ENCODE measurements at places on chromosomes 13 and 19.

- DNase-seq = no peak
These were observed 203.1 kb downstream of the TM9SF2 start for GRCh38 chr13:99704390-99704789.

- no peak for DNase-seq
These were observed 47.0 kb downstream of the ESD start for GRCh38 chr13:46749951-46750350.

DNA sequence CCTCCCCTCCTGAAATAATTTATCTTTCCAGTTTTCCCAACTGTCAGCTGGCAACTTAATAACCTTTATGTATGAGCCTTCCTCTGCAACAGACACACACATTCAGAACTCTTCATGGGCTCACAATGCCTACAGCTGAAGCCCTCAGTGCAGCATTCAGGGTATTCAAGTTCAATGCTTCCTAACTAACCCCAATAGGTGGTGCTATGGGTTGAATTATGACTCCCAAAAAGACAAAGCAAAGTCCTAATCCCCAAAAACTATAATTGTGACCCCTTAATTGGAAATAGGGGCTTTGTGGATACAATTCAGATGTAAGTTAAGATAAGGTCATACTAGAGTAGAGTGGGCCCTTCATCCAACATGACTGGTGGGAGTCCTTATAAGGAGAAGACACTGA, 202.2 kb downstream of the SUCLA2 start:
- no peak for DNase-seq

- DNase-seq = no peak
These were observed 3.7 kb downstream of the SNRPA start for GRCh38 chr19:40754611-40755247.

DNA sequence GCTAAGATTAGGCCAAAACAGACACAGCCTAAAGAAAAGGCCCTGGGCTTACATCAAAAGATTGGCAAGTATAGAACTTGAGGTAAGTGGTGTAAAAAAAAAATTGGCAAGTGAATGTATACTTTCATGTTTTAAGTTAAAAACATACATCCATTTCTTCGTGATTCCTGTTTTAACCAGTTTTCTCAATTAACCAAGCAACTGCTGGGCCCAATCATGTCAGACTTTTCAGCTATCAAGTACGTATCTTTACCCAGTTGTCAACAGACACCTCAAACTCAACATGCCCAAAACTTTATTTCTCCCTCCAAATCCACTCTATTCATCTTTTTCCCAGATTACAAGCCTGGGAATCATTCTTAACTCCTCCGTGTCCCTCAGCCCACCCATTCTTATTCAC, 1.0 kb downstream of the PCID2 start:
- DNase-seq = no peak

DNA sequence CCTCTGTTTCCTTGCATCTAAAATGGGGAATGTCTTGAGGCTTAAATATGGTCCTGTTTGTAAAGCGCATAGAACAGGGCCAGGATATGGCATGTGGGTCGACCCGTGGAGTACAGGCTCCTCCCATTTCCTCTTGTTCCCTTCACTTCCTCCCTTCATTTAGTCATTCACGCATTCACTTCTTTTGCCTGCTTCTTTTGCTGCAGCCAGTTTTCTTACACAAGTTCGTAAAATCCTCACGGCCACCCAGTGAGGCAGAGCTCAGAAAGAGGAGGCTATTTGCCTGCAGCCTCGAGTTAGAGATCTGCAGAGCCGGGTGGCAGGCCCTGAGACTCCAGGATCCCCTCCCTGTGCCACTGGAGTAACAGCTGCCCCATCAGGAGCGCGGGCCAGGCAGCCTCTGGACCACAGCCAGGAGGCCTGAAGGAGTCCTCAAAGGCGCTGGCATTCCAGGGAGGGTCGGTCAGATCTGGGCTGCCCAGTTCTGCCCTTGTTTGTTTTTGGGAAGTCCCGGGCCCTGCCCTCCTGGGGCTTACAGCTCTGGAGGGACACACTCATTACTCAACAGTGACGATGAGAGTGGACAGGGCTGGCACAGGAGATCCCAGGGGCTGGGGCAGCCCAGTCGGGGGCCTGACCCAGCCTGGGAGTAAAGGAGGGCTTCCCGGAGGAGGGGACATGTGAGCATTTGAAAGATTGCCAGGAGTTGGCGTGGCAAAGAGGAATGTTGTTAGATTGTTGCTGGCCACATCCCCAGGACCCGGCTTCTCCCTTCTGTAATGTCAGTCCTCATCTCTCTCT, 4.6 kb downstream of the PPP5C start:
- no peak for DNase-seq

DNA sequence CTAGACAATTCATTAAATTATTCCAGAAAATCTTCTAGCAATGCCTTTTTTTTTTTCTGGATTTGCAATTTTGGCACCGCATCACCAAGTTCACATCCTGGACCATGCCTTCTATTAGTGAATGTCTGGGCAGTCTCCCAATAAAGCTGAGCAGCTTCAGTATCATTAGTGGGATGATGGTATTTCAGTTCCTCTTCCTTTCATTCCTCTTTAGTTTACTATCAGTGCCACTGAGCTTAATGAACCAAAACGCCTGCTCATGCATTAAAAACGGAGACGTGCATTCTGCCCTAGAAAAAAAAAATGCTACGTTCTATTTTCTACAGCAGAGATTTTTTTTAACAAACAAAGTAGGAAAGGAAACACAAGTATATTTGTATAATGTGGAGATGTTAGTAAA, 343.0 kb downstream of the PCDH9 start:
- peak; percentile 6 for DNase-seq

GRCh38 chr19:2743099-2743498, 3.3 kb upstream of the SLC39A3 start:
- DNase-seq = no peak

DNA sequence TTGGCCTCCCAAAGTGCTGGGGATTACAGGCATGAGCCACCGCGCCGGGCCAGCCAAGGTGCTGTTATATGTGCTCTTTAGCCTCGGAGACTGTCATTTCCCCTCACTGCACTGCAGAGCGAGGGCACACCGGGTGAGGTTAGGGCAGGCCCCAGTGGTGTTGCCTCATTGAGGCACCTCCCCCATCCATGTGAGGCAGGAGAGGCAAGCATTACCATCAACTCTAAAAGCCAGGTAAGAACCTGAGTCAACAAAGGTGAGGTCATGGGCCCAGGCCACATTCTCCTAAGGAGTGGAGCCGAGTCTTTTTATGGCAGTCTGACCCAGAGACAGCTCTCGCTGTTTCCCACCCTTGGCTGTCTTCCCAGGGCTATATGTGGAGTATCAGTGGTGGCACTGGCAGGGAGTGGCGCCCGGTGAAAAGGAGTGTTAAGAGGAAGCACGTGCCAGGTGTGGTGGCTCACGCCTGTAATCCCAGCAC, 10.9 kb downstream of the B3GNT8 start:
- DNase-seq = no peak

DNA sequence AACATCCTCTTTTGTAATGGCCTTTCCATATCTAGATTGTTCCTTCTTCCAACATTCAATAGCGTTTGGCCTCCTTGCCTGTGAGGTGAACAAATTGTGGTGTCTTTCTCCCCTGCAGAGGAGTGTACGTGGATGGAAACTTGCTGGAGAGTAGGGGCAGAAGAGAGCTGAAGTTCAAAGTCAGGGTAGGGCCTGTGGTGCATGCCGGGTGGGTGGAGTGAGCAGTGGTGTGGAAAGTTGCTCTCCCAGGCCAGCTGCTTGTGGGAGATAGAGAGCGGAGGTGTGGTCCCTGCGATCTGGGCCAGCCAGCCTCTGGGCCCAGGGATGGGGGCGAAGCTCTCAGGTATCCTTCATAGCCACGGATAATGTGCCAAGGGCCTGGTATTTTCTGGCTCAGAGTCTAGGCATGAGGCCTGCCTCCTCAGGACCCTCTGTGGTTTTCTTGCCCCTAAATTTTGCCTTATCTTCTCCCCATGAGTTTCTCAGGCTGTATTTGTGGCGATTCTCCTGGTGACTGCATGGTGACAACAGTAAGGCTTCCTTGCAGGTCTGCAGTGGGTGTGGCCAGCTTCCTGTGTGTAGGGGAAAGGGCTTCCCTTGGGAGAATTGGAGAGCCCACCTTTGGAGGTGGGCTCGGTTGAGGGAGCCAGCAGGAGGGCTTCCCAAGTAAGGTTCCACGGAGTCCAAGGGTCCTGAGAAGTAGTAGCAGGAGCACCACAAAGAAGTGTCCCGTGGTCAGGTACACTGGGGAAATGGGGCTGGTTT, 6.7 kb downstream of the RGCC start:
- no peak for DNase-seq

- DNase-seq = no peak
These were observed 4.2 kb upstream of the PLAUR start for GRCh38 chr19:43674183-43674582.

DNA sequence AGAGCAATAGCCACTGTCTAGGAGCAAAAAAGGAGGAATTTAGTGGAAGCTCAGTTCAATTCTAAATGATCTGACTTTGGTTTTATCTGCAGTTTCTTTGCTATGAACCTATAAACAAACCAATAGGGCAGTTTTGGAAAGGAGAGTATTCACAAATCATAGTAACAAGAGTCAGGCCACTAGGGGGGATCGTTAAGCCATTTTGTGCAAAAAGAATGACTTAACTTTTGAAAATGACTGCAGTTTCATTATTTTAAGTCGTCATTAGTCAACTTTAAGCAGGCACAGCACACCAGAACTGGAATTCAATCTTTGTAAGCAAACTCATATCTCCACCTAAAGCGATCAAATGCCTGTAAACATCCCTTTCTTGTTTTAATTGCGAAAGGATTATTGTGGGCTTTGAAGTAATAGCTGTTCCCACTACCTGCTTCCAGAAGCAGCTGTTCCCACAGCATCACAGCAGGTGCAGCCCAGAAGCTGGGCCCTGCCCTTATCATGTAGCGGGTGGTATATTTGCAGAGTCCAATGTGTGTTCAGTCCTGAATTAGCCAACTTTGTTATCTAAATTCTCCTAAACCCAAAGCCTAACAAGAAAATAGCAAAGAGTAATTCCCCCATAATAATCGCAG, 51.5 kb downstream of the SOX21 start:
- DNase-seq = no peak

GRCh38 chr19:46990991-46991676, 28.5 kb upstream of the NPAS1 start:
- DNase-seq = peak; percentile 90

GRCh38 chr19:48418317-48419064, 25.0 kb downstream of the GRIN2D start:
- no peak for DNase-seq

- DNase-seq = no peak
These were observed 235.0 kb downstream of the PCCA start for GRCh38 chr13:100323937-100324336.
